ENCODE measurements at places on chromosomes 2 and 18. TPM values are rescaled to one million over a fixed set of nuclear protein-coding genes. Genes with fewer than 3 reads are reported as not detected.

The SPDYA gene
- total RNA-seq: not detected

DNA sequence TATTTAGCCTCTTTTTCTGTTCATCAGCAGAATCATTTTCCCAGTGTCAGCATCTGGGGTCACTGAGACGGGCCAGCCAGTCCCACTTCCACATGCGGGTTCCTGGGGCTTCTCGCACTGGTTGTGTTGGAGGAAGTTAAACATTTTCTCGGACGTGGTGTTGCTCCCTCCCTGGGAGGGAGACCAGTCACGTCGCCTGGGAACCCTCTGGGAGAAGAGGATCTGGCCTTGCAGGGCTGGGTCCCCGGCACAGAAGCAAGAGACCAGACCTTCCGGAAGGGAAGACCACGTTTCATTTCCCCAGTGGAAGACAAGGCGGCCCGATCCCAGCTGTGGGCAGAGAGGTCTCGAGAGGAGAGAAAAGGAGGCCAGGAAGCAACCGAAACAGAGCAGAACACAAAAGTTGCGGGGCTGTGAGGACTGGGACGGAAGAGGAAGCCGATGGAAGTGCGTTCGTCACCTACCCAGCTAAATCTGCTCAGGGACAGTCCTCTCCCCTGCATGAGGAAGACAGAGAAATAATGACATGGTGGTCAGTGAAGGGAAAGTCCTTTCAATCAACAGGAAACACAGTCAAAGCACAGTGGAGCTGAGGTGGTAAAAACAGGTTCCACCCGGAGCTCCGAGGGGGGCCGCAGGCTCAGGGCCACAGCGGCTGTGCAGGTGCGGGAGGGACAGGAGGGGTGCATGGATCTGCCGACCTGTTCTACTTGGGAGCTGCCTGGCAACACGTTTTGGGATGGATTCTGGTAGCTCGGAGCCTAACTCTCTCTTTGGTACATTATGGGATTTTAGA, 144.4 kb downstream of the MBP start:
- no peak for DNase-seq

DNA sequence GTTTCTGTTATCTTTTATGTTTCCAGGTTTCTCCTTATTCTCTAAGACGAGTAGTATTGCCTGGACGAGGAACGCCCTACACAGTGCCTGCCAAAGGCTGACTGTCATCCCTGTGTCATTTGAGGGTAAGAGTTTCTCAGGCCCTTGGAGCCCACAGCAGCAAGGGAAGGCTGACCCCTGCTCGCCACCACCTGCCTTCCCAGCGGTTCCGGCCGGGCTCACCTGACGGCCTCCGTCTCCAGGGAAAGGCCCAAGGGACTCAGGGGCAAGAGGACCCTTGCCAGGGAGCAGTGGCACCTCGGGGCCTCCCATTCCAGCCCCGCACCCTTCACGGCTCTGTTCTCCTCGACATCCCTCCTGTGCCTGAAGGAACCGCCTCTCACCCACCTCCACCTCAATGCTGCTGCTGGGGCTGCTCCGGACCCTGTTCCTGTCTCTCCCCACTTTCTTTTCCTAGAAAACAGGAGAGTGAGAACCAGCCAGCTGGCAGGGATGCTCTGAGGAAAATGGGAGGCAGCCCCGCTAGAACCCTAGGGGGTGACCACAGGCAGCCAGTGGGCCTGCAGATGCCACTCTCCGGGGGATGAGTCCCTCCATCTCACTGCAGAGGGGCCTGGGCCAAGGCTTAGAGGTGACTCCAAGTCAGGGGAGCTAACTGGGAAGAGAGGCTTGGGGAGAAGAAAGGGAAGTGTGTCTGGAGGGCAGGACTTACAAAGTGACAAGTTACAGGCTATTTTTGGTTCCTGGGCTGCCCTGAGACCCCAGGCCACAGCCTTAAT, 1.9 kb downstream of the LIMS2 start:
- DNase-seq: no peak

DNA sequence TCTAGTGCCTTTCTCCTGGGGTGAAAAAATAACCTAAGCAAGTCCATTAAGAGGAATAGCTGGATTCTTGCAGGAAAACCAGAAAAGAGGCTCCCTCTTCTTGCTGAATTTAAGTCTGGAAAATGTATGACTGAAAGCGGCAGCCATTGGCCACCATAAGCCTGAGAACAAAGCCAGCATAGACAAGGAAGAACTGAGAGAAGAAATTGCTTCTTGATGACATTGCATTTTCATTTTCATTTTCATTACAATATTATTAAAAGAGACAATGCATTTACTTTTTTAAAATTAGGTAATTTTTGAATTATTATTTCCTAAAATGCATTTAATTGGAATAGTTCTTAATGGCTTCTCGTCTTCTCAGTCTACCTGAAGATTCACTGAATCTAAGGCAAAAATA, 1157.5 kb upstream of the ZEB2 start:
- DNase-seq: no peak
